ENCODE measurements at places on chromosomes 2 and 18.

GRCh38 chr18:60018618-60019462 lies 119.0 kb downstream of the PMAIP1 start:
- no peak for DNase-seq

GRCh38 chr2:154437104-154437503 lies 261.4 kb upstream of the KCNJ3 start:
- no peak for DNase-seq

DNA sequence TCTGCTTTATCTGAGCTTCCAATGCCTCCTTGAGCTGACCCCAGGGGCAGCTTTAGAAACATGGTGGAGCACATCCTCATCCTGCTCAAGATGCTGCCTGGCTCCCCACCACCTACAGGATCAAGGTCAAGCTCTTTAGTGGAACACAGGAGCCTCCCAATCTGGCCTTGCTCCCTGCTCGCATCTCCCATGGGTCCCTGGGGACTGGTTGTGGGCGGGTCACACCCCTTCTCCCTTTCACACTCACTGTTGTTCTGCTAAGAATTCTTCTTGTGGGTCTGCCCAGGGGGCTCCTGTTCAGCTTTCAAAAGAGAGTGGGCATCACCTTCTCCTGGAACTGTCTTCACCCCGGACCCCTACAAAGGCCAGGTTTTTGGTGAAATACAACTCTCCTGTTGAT lies 8.4 kb upstream of the NT5DC4 start:
- no peak for DNase-seq

DNA sequence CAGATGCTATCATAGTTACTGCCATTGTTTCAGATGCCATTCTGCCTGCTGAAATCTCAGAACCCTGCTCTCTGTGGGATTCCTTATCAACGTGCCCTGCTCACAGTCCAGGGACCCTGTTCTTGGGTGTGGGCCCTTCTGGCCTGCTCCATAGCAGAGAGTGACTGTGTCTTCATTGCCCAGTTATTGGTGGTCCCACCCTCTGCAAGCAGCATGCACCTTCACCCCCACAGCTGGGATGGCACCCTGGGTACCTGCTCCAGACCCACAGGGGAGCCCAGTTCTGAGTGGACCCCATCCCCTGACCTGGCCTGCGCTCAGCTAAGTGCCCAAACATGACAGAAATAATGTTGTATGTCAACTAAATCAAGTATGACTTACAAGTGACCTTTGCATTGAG lies 36.6 kb downstream of the SMIM21 start:
- no peak for DNase-seq

GRCh38 chr2:42102024-42102590 lies 54.3 kb downstream of the PKDCC start:
- no peak for DNase-seq

All from iPS DF 6.9 (cell line).